Non-pigmented ciliary epithelial cell (primary cell): ENCODE measurements at places on chromosomes 3 and 15.
A peak's percentile ranks its signal among the peaks of the same experiment; 100 is the strongest.

- DNase-seq = peak; percentile 75
Observed at GRCh38 chr3:25257026-25257425, 171.0 kb upstream of the RARB start.

DNA sequence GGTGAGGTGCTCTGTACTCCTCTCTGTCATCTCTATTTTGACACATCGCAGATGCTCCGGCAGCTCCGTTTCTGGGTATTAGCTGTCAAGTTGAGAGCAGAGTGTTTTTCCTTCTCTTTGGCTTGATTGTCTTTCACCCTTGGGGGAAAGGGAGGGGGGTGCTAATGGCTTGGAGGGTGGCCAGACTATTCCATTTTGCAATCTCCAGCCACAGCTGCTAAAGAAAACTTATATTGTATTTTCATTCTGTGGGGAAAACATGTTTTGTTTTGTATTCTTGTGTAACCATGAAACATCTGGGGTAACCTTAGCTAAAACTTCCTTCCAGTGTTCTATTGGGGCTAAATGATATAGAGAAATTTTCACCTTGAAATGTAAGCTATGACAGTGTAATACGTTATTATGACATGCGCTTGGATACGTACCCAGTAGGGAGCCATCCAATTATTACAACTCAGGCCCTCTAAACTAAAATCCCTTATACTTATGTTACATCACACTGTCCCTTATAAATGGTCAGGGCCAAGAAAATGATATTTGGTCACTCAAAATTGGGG, 14.0 kb upstream of the LARP6 start:
- no peak for DNase-seq

GRCh38 chr3:133805702-133806475, at the start of gene SRPRB:
Gene SRPRB (plus strand): TSS chr3:133805815. CDS start chr3:133805849, 34 bp downstream.
- peak; percentile 74 for DNase-seq

DNA sequence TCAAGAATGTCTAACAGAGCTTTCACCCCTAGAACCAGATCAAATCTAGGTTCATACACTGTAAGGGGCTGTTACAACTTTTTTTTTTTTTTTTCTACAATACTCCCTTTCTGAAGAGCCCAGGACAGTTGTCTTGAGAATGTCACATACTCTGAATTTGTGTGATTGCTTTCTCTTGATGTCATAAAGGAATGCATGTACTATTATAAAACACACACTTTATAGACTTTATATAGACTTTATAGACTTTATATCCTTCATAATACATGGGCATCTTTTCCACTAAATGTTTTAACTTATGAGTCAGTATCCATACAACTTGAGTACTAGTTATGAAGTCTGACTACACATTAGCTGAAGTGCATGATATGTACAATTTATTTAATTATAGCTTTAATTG, 26.3 kb downstream of the RFX7 start:
- DNase-seq = no peak

DNA sequence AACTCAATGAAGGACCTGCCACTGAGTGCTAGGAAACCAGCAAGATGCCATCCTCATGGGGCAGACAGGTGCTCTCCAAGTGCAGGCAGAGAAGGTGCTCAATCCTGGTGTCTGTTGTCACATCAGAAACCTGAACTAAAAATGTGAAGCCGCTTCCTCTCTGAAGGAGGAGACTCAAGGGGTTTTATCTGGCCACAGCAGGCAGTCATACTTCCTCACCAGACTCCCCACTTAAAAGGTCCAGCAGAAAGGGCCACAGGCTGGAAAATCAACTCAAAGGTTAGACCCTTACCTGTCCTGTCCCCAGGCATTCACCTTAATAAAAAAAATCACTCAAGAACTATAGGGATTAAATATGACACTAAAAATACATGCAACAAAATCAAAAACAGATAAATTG, 4.8 kb downstream of the CCDC12 start:
- DNase-seq = no peak

DNA sequence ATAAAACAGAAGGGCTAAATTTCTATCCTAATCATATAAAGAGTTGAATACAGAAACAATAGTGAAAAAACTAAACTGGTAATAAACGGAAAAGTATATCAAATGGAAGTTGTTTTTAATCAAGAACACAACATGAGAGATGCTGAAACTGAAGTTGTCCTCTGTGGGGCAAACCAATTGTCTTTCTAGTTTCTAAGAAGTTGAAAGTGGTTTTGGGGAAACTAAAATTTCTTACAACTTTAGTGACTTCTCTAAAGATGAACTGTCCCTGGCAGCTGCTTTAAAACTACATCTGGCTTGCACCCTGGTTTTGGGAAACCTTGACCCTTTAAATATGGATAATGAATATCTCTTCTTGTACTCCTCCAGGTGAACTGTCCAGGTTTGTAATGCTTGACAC, 155.6 kb downstream of the ADAM10 start:
- no peak for DNase-seq

DNA sequence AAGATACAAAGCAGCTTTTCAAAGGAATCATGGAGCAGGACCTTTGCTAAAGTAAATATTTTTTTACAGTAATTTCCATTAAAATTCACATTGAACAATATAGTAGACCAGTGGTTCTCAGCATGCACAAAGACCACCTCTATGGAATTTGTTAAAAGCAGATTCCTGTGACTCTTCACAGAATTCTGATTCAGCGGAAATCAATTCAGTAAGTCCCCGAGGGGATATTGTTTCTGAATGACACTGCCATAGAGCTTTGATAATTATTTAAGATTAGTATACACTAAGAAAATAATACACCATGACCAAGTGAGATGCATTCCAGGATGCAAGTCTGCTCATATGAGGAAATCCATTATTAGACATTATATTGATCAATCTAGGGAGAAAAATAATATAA, 161.9 kb upstream of the TNIK start:
- no peak for DNase-seq

DNA sequence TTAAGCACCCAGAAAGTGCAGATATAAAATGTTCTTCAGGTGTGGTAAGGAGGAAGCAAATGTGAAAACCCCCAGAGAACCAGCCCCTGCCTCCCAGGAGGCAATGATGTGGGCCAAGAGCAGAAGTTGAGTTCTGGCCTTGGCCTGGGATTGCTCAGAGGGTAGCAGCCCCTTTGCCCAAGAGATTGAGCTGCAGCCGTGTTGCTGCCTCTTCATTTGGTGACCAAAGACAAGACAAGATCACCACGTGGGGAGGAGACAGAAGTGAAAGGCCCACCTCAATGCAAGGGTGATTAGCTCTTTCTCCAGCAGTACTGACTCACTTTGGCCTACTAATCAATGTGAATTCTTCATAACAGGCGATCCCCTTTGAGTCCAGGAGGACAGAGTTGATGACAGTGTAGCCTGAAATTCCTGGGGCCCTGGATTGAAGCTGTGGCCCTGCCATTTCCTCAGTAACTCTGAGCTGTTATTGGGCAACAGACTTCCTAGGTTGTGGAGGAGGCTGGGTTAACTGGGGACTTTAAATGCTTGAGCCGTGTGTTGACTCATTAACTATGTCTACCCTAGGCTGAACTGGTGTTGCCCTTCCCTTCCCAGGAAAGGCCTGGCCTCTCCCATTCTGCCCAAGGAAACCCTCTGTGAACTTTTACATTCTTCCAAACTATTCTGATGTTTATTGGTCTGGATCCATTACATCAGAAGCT, 86.5 kb downstream of the ST6GAL1 start:
- DNase-seq = no peak

DNA sequence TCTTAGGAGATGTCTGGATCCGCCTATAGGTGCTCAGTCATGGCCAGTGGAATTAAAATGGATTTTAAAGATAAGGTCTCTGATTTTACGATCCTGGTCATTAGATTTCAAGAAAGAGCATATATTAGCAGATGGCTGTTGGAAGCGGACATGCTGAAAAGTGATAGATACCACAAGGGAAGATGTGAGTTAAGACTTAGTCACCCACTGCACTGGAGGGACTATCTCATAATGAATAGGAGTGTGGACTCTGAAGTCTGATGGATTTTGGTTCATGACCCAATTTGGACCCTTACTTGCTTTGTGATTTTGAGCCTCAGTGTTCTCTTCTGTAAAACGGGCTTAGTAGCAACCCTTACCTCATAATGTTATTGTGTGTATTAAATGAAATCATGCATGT, 214.7 kb downstream of the CHST2 start:
- DNase-seq = no peak
